ENCODE measurements at places on chromosomes 6 and 20.
A peak's percentile ranks its signal among the peaks of the same experiment; 100 is the strongest.

DNA sequence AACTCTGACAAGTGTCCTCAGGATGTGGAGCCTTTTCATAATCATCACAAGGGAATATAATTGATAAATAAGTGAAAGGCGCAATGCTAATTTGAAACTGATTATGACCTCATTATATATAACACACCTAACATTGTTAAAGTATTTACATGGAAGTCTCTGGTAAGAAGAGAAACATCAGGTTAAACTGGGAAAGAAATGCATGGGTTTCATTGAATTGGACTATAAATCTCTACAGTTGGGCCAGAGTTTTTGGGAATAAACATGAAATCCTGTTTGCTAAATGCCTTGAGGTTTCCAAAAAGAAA, 1.0 kb upstream of the SGK1 start:
- no peak for DNase-seq

DNA sequence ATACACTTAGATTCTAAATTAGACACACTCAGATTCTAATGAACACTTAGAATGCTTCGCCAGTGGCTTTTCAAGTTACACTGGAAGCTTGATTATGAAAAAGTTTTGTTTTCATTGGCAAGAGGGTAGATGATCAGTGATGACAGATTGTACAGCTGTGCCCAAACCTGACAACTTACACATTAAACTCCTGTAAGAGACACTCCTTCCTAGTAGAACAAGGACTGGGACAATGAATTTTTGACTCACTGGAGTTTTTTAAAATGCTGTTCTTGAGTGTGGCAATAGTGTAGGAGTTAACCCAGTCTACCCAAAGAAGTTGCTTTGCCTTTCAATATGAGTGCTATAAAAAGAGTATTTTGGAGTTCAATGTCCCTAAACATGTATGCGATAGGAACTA, 140.8 kb downstream of the SLC16A10 start:
- no peak for DNase-seq

DNA sequence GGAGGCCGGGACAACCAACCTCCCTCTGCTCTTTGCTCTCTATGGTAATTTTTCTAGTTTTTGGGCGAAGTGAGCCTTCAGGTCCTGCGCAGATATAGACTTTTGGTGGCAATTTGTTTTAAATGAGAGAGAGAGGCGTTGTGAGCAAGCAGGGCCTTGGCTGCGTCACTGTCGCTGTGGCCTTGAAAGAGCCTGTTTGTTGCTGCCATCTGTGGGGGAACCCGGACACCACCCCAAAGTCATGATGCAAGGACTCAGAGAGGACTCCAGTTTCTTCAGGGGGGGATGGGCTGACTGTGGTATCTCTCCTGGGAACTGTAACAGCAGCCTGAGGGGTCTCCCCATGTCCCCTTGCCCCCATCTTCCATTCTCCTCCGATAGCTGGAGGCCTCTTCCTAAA, 462.7 kb upstream of the SULF2 start:
- DNase-seq = no peak

DNA sequence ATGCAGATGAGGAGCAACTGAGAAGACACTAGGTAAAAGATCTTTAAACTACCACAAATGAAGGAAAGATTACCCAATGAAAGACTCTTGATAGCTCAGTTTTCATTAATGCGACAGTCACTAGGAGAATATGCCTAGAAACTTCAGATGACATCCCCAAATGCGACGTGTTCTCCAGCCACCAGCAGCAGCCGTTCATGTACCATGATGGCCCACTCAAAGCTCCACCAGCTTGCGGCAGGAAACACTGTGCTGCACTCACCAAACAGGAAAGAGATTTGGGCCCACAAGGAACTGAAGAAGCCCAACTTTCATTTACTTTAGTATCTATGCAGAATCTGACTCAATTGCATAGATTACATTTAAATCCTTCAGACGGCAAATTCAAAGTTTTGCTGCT, 7.5 kb downstream of the DIDO1 start:
- DNase-seq = no peak

DNA sequence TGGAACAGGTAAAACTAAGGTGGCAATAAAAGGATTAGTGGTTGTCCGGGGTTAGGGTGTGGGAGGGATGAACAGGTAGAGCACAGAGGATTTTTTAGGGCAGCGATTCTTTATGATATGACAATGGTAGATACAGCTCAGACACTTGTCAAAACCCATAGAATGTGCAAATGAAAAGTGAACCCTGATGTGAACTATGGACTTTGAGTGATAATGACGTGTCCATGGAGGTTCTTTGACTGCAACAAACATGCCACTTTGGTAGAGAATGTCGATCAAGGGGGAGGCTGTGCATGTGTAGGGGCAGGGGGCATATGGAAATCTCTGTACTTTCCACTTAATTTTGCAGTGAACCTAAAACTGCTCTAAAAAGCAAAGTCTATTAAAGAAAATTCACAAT, 100.7 kb downstream of the LAMP5 start:
- DNase-seq = no peak

- no peak for DNase-seq
Observed at GRCh38 chr6:56101141-56101553, 146.2 kb downstream of the COL21A1 start.

GRCh38 chr6:13702809-13703302, 8.8 kb downstream of the RANBP9 start:
- no peak for DNase-seq

DNA sequence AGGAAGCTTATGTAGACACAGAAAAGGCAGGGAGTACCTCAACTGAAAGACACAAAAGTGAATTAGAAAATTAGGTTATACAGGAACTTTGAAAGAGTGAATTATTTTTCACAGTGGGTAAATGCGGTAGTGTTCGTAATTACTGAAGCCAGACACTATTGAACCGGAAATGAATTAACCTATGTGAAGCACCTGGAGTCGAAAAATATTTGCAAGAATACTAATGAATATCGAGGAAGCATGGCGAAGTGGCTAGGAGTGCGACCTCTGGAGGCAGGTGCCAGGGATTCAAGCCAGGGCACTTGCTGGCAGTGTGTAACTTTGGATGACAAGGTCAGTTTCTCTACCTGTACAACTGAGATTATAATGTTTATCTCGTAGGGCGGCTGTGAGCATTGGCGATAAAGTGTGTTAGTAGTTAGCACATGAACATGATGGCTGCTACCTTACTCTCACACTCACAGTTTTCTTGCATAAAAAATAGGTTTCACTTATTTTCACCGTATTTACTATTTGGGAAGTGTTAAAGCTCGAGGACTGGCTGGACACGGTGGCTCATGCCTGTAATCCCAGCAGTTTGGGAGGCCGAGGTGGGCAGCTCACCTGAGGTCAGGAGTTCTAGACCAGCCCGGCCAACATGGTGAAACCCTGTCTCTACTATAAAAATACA, 567 bp upstream of the SLC18B1 start:
- DNase-seq = peak; percentile 80

DNA sequence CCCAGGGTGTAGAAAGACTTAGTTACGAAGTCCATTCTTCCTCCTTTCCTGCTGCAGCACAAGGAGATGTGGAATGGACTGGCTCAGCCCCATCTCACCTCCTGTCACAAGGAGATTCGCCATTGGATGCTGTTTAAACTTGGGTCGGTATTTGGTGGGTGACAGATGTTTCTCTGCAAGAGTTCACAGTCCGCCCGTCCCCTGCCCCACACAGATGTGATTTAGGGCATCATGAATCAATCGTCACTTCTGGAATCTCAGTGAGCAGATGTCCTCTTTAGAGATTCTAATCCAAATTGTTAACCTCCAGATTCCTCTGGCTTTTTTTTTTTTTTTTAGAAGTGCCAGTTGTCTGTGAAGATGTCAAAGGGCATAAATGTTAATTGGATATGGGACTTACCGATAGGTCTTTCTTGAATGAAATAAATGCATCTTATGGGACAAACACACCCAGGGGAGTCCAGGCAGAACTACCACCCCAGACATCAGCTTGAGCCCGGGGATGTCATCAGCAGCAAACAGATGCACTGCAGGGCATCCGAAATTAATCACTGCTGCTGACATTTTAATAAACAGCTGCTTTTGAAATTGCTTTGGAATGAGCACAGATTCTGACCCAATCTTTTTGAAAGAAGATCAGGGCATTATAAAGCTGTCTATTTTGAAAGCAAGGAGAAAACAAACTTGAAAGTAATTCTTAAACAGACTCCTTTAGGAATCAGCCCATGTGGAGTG, 117.6 kb upstream of the CDH4 start:
- DNase-seq = peak; percentile 52

GRCh38 chr20:48916699-48917098, 4.8 kb upstream of the ARFGEF2 start:
- DNase-seq = no peak

- no peak for DNase-seq
Observed at GRCh38 chr20:46774236-46774635, 64.8 kb downstream of the SLC2A10 start.

GRCh38 chr20:11332381-11332780, 585.3 kb upstream of the BTBD3 start:
- no peak for DNase-seq

- no peak for DNase-seq
Observed at GRCh38 chr6:99790679-99791078, 184.0 kb downstream of the PRDM13 start.

DNA sequence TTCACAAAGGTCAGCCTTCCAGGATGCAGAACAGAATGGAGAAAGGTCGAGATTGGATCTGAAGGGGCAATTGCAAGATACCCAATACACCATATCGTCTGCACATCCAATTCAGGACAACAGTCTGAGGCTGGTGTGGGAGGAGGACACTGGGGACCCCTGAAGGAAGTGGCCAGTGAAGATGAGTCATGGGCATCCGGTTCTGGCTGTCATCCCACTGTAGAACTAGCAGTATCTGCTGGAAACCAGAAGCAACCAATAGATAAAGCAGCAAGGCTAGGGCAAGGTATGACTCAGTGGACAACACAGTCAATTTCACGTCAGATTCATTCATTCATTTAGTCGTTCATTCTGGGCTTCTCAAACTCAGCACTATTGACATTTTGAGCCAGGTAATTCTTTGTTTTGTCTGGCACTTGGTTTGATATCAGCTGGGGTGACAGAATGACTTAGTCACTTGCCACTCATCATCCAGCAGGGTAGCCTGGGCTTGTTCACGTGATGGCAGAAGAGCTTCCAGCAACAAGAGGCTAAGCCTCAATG, 30.3 kb upstream of the SHLD1 start:
- no peak for DNase-seq

DNA sequence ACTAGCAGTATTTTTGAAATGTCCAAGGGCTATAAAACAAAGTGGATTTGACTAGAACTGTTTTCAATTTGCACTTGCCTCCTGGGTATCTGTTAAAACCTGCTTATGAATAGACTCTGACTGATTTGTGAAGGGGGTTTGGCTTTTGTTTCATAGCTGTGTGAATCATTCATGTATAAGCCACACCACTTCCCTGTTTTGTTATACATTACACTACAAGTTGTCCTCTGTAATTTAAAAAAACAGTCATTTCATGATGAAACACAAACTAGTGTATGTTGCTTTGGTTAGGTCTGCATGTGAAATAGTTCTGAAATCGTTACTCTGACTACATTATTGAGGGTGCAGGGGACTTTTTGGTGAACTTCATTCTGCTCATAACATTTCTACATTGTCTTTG, 121.7 kb downstream of the NKAIN2 start:
- DNase-seq = peak; percentile 18

DNA sequence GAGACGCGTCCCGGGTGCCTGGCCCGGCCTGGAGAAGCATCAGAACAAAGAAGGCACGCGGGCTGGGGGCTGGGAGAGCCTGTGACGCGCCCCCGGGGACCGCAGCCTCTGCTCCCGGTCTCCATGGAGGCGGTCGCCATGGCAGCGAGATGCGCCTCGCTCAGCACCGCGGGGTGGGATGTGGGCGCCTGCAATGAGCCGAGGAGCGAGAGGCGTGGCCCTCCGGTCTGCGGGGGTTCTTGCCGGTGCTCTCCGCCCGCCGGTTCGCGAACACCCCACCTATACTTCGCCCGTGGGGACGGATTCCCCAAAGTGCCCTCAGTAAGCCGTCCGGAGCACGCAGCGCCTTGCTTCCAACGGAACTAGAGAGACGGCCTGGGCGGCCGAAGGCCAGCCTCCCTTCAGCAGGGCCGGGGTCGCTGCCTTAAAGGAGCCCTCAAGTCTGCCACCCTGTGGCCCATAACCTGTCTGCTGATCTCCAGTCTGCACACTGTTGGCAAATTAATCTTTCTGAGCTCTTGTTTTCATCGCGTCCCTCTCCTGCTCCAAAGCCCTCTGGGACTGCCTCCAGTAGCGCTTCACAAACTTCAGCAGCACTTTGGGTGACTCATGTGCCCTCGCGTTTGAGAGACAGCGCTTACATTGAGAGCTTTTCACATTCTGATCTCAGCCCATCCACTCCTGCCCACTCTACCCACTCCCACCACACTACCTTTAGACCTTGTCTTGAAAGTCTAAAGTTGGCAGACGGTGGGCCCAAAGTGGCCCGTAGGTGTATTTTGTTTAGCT, 983 bp upstream of the ADISSP start:
- DNase-seq = peak; percentile 92

- DNase-seq = no peak
Observed at GRCh38 chr6:147604373-147604772, 95.9 kb downstream of the SAMD5 start.

GRCh38 chr6:150142670-150143515, at the start of gene PPP1R14C:
Gene PPP1R14C (plus strand): TSS chr6:150143044. CDS start chr6:150143193, 149 bp downstream.
- DNase-seq = peak; percentile 90

DNA sequence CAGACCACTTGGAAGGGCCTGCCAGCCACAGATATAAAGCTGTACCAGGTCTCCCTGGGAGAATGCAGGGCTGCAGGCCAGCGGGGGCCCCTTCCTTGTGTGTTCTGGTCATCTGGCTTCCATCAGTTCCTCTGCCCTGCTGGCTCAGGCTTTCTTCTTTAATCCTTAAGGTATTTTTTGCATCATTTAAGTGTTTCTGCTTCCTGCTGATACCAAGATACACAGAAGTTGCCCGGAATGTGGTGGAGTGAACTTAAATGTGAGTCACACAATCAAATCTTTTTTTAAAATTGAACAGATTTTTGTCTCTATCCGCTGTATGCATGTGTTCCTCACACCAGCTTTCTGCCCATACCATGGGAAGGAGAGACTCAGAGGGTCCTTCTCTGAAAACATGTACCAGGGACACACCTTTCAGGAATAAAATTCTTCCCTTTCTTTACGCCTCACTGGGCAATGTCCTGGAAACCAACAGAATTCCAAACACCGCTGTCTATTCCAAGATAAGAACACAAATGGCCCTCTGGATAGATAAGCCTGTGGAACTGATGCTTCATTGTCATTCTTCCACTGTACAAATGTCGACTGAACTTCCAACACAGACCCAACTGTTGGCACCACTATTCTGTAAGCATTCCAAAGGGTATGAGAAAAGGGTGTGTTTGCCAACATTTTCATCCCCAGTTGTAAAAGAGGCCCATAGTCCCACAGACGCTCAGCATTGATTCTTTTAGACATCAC, 206.2 kb upstream of the MYLIP start:
- no peak for DNase-seq

- DNase-seq = no peak
Observed at GRCh38 chr6:119957195-119957594, 607.6 kb upstream of the MAN1A1 start.

- no peak for DNase-seq
Observed at GRCh38 chr6:24667378-24667803, 514 bp downstream of the ACOT13 start.

DNA sequence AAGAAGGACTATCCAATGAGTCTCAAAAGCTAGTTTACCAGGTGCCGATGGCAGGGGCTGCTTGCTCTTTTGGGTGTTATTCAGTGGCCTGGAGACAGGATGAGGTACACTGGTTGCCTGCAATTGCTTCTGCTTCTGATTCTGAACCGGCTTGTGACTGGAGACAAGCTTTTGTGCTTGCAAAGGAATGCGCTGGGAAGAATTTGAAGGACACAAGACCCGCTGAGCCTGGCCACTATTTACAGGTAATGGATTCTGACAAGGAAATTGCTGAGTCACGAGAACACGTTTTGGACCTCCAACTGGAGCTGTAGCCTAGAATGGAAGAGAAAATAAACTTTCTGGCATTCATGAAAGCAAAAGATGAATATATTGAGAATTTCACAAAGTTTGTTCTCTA, 5.8 kb downstream of the AURKA start:
- no peak for DNase-seq

Measured in kidney (tissue), 22 donors.